ENCODE measurements at places on chromosomes 6 and 20. TPM values are rescaled to one million over a fixed set of nuclear protein-coding genes. Genes with fewer than 3 reads are reported as not detected.

GRCh38 chr6:144087789-144088426, 7.5 kb downstream of the SF3B5 start:
- no peak for DNase-seq

Gene ECI2
- polyA plus RNA-seq, result 40.7 TPM

DNA sequence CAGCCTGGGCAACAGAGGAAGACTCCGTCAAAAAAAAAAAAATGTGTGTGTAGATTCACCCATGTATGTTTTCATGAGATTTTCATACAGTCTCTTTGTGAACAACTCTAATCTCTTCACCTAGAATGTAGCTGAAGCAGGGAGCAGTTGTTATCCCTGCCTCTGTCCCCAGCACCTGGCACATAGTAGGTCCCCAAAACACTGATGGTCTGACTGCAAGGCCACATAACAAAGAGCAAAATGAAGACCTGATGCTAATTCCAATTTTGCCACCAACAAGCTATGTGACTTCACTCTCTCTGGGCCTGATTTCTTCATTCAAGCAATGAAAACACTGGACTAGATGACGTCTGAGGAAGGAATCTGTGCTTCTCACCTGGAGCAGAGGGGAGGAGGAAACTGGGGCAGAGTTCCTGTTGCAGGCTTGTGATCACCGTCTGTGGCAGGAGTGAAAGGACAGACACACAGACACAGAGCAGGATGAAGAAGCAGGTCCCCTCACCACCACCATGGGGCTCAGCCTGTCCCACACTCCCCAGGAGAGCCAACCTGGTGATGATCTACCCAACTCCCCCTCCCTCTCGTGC, 4.6 kb downstream of the SLC44A4 start:
- no peak for DNase-seq

Gene PI3
- polyA plus RNA-seq, result not detected

Gene GTSF1L
- polyA plus RNA-seq, result not detected

Gene SRMS
- not detected for polyA plus RNA-seq

- peak; percentile 59 for DNase-seq
Observed at GRCh38 chr6:126631363-126631762, 291.4 kb downstream of the CENPW start.

GRCh38 chr6:125950293-125950692, 6.3 kb upstream of the HINT3 start:
- no peak for DNase-seq

All from hindlimb muscle (tissue), 1 donor.